CD4-positive, alpha-beta T cell treated with Interleukin-17A for 1 hour (primary cell): ENCODE measurements at places on chromosomes 16 and 17.

GRCh38 chr16:71834291-71834690 is 11.5 kb upstream of the ATXN1L start:
- no peak for DNase-seq

- no peak for DNase-seq
Measured at GRCh38 chr17:40679523-40679907, 14.5 kb upstream of the KRT222 start.

- DNase-seq = no peak
Measured at GRCh38 chr17:68424861-68425260, 32.4 kb downstream of the WIPI1 start.

GRCh38 chr17:74204474-74204873 is 996 bp downstream of the RPL38 start:
- no peak for DNase-seq

- DNase-seq = peak; percentile 53
Measured at GRCh38 chr17:39939588-39940419, 12.3 kb downstream of the LRRC3C start.

DNA sequence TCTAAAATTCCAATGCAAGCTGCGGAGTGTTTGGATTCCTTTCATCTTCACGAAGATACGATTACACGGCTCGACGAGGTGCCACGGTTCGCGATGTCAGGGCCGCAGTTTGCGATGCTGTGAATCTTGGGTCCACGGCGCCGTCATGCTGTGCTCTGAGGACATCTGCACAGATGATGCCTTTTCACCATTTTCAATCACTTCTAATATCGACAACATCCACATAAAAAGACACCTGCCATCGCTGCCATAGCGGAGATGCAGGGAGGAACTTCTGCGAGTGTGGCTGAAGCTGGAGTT is 6.8 kb upstream of the APRT start:
- DNase-seq = no peak

- no peak for DNase-seq
Measured at GRCh38 chr17:15291674-15292361, 26.7 kb upstream of the PMP22 start.

DNA sequence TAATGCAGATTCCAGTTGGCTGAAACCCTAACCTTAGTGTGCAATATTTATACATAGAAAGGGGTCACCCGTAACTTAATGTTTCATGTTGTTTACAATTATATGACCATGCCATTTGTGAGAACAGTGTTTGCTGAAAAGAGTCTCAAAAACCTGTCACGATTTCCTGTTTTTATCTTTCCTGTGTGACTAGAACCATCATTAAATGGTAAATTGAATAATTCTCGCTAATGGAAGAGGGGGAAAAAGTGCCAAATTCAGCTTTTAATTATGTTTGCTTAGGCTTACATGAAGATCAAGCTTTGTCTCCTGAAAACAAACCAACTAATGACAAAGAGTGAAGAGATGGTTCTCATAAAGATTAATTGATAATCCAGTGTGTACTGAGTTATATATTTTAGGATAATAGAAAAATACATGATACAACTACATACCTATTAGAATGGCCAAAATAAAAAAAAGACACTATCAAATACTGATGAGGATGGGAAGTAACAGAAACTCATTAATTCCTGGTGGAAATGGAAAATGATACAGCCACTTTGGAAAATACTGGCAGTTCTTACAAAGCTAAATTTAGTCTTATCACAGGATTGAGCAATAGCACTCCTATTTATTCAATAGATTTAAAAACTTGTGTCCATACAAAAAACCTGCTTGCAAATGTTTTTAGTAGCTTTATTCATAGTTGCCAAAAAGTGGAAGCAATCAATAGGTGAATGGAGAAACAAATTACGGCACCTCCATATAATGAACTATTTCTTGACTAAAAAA is 141.7 kb downstream of the CDK5R1 start:
- no peak for DNase-seq

- DNase-seq = no peak
Measured at GRCh38 chr16:10370096-10370726, 15.7 kb upstream of the ATF7IP2 start.

DNA sequence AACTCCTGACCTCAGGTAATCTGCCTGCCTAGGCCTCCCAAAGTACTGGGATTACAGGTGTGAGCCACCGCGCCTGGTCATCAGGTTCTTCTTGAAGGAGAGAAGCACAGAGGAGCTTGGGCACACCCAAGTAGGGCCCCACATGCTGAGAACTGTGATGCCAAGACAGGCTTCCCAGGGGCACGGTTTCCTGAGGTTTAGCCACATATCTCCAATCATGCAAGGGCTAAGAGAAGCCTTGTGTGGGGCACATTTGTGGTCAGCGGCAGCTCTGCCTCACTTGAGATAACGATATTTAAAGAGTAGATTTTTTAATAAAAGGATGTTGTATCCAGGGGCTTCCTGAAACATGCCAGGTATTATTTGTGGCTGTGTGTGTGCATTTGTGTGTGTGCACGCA is 46.9 kb downstream of the CUEDC1 start:
- DNase-seq = no peak

DNA sequence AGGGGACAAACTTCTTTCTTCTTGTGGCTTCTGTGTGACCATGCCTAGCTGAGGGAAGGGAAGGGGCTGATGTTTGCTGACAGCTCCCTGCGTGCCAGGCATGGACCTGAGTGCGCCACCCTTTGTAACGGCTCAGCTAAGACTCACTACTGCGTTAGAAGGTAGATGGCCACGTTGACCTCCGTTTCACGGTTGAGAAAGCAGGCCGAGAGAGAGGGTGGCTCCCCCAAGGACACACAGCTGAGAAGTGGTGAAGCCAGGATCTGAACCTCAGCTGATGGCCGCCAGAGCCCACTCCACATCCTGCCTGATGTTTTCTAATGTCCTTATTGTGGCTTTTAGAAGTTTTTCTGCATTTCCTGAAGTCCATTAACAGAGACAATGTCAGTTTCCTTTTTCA is 45.1 kb downstream of the RGS9 start:
- DNase-seq = peak; percentile 7

DNA sequence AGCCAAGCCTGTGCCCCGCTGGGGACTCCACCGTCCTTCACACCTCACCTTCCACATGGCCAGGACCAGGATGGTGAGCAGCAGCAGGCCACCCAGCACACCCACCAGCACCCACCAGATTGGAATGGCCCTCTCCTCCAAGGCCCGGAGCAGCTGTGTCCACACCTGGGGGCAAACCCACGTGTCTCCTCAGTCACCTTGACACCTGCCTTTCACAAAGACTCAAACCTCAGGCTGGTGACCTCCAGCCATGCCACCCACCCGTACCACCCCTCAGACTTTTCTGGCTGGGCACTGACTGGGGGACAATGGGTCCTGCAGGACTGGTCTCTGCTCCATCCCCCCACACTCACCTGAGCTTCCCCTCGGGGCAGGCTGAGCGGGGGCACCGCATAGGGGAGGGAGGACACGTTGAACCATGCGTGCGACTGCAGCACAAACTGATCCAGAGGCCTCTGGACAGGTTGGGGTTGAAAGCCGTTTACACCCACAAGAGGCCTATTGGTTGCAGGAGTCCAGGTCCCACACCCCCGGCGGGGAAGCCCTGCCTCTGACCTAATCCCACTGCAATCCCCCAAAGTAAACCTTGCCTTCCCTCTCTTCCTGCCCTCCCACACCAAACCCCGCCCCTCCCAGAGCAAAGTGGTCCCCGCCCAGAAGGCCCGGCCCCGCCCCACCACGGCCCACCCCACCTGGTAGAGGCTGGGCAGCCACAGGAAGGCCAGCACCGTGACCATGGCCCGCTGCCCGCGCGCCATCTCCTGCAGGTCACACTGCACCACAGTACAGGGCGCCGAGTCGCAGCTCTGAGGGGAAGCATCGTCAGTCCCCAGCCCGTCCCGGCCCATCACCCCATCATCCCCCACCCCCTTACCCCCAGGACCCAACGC is 10.9 kb upstream of the FAM171A2 start:
- DNase-seq = no peak

GRCh38 chr17:33968350-33969044 is 286.6 kb upstream of the CCL2 start:
- DNase-seq = peak; percentile 43

DNA sequence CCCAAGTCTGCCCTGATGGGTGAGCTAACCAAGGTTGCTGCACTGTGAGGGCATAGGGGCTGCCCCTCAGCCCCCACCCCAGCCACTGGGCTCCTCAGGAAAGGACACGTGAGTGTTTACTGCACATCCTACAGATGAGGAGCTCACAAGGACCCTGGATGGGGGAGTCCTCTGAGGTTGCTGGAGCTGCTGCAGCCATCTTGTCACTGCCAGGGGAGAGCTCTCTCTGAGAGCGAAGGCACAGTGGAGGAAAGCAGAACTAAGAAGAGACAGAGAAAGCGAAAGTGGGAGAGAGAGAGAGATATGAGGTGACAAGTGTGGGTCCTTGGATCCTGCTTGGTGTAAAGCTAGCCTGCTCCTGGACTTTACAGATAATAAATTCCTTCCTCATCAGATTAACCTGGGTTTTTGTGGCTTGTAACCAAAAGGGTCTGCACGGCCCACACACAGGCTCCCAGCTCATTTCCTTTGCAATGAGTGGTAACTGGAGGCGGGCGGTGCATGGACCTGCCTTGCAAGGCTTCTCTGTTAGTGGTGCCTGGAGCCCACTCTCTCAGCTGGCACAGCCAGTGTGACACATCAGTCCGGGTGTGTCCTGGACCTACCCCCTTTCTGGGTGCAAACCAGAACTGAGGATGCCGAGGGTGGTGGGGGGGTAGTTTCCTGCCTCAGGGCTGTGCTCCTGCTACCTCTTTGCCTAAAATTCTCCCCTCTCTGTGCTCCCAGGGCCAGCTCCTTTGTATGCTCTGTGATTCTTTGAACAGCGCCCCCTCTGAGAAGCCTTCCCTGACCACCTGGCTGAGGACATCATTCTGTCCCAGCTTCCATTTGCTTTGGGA is 14.2 kb downstream of the SNX20 start:
- DNase-seq = peak; percentile 59

- no peak for DNase-seq
Measured at GRCh38 chr16:17245776-17246175, 225.0 kb downstream of the XYLT1 start.

DNA sequence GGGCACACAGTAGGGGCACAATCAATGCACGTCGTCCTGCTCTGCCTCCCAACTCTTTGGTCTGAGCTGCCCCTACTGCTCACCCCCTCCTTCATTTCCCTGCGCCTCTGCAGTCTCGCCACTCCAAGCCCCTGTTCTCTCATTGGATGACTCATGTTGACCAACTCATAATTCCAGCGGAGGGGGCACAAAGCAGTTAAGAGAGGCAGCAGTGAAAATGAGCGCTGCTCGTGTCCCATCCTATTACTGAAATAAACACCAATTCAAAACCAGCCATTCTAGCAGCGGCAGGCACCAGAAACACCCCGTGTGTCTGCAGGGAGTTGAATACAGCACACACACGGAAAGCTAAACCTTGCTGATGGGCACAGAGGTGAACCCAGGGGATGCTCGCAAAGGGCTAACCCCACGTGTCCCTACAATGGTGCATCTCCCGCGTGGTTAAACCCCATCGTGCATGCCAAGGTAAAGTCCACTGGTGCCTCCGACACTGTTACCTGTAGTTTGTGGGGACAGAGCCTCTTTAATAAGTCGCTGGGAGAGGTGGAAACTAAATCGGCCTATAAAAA is 310.4 kb downstream of the XYLT1 start:
- no peak for DNase-seq

GRCh38 chr17:31099016-31099415 is 4.2 kb downstream of the NF1 start:
- no peak for DNase-seq

- peak; percentile 64 for DNase-seq
Measured at GRCh38 chr16:84607694-84608093, 10.2 kb downstream of the COTL1 start.

DNA sequence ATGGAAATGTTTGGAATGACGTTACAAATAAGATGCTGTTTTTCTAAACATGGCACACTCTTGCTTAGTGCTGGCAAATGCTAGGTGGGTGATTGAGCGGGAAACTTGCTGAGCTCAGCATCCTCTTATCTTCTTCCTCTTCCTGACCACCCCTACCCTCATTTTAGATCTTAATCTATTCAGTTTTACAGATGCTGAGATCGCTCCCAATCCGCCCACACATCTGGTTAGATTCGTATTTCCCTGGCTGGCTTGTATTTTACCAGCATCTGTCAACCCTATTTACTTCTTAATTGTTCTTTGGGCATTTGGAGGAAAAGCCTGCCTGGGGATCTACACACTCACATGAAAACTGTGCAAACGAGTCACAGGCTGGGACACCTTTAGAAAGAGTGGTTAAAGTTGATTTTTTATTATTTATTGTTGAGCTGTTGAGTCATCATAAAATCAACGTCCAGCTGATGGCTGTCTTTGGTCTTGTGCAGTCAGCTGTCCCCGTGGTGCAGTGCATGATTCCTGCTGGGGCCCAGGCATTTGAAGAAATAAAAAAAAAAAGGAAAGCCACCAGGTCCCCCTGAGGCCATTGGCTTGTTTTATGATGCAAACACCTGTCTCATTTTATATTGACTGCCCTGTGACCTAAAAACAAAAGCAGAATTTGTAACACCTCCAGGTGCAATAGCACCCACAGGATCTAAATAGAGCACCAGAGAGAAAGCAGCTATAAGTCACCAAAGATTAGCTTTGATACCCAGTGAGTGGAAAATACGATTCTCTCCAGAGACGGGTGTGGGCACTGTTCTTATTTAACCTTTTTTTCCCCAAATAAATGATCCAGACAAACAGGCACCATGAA is 258.6 kb downstream of the HS3ST3B1 start:
- DNase-seq = peak; percentile 8

GRCh38 chr17:41775394-41776226 is 10.9 kb downstream of the JUP start:
- DNase-seq = no peak

- DNase-seq = no peak
Measured at GRCh38 chr17:28615260-28615940, 1.4 kb upstream of the RSKR start.

DNA sequence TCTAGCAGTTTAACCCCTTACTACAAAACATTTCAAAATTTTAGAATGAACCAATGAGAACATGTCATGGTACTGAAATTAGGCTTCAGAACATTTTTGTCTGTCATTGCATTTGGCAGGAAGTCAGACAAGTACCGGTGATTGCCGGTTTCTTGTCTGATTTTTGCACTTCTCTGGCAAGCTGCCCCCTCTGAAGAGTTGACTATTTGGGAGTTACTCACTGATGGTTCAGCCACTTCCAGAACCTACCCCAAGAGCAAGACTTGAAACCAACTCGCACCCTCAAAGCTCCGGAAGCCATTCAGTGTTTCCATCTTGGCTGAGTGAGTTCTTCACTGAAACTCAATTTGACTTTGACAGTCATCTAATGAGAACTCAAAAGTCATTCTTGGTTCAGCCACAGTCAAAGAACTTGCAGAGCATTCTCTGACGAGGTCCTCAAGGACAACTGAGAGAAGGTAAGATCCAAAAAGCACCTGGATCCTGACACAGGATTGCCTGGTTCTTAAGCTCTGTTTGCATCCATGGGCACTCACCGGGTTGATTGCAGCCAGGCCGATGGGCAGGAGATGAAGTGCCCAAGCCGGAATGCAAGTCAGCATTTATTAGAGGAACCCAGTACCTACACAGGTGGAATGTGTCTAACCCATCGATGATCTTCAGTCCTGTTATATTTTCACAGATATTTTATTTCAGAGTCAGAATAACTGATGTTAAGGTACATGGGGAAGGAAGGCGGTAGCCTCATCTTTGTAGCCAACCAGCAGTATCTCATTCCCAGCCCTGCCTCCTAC is 93.6 kb downstream of the USP22 start:
- no peak for DNase-seq

- DNase-seq = peak; percentile 68
Measured at GRCh38 chr17:47850692-47851573, at the start of gene SP6. Gene SP6 (minus strand): TSS chr17:47851163. CDS start chr17:47848429, 2,734 bp downstream.

GRCh38 chr16:49733313-49734009 is 122.5 kb downstream of the ZNF423 start:
- no peak for DNase-seq
